ENCODE measurements at places on chromosomes 5 and 9.
A peak's percentile ranks its signal among the peaks of the same experiment; 100 is the strongest.

DNA sequence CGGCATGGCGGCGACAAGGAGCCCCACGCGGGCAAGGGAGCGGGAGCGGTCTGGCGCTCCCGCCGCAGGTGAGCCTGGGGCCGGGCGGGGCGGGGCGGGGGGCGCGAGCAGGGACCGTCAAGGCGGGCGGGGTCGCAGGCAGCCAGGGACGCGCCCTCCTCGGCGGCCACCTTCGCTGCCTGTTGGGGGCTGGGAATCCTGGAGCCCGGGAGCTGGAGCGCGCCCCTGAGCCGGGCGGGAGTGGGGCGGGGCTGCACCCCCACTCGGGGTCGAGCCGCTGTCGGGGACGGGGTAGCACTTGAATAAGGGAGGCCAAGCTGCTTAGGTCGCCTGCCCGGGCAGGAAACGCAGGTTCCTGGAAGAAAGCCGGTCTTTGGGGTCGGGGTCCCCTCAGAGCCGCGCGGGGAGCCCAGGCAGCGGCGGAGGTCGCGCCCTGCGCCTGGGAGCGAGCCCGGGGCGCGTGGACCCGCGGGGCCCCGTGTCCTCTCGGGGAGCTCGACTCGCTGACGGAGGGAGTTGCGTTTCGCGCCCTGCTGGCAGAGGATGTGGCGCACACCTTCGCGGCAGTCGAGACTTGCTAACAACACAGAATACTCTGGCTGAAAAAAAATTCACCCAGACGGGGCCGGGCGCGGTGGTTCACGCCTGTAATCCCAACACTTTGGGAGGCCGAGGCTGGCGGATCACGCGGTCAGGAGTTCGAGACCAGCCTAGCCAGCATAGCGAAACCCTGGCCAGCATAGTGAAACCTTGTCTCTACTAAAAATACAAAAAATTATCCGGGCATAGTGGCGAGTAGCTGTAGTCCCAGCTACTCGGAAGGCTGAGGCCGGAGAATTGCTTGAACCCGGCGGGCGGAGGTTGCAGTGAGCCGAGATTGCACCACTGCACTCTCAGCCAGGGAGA lies 552 bp downstream of the OTULINL start:
- DNase-seq, result peak; percentile 80

- DNase-seq, result no peak
These were observed 74.4 kb downstream of the GLIS3 start for GRCh38 chr9:4225291-4226028.

GRCh38 chr5:139204196-139204595 lies 6.0 kb upstream of the SIL1 start:
- DNase-seq, result no peak

DNA sequence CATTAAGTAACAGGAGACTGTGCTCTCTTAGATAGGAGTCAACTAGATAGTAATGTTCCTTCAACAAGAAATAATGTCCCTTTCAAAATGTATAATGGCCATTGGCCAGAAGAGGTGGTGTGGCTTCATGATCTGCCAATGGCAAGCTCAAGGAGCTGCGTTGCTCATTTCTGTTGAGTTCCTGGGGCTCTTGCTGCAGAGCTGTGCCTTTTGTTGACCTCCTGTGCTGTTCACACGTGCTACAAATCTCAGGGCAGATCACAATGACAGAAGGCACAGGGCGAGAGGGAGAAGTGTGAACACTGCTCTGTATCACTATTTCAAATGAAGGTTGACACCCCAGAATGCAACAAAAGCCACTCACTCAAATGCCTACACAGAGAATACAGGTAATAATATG lies 16.0 kb upstream of the TBC1D2 start:
- no peak for DNase-seq

GRCh38 chr9:132935026-132935425 lies 9.4 kb downstream of the TSC1 start:
- DNase-seq, result no peak

GRCh38 chr5:119996128-119996527 lies 366.8 kb downstream of the FAM170A start:
- no peak for DNase-seq

DNA sequence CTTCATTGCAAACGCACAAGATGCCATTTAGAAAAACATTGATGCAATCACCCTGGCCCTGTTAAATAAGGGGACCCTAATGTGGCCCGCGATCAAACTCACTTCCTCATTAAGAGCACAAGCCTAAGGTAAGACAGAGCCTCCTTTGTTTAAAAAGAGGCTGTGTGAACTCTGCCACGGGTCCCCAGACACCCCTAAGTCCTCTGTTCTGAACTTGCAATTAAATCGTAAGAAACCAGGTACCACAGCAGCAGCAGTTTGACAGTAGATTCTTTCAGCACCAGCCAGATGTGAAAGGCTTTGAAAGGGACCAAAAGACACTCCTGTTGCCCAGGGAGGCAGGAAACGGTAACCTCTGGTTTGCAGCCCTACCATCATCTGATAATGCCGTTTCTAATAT lies 346.3 kb downstream of the TMEM167A start:
- no peak for DNase-seq

DNA sequence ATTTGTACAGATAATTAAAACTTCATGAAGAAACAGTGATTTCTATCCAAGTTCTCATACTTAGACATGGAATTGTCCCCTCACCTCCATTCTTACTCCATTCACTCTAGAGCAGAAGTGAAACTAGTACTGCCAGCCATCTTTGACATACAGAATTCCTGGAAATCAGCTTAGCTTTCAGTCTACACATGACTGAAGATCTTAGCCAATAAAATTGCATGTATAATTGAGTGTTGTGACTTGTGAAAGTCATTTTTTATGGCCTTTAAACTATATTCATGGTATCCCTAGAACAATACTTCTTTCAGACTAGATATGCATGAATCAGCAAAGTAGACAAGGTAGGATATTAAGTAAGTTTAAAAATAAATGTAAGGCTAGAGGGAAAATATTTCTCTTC lies 705.2 kb upstream of the ZNF608 start:
- DNase-seq, result no peak

DNA sequence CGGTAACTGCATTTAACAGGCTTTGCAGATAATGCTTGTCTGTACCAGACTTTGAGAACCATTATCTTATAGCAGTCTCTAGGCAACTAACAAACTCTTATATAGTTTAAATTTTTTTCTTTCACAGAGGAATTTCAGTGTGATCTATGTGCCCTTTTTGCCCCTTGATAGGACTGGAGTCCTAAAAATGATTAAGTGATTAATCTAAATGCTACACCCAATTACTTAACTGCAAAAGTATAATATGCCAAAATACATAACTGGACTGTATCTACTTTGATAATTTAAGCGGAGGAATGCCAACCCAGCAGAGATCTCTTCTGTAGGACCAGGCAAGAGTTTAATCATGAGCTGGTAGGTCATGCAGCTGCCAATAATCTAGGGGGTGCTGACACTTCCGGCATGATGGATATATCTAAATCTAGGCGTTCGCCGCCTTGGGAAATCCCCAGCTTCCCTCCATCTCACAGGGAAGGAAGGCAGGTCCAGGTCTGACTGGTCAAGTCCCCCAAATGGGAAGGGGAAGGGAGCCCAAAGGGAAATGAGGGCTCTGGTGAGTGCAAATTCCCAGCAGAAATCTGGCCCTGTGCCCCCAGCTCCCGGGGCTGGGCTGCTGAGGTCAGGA lies 205.6 kb downstream of the GAPVD1 start:
- no peak for DNase-seq

- DNase-seq, result no peak
These were observed 98.4 kb upstream of the CAST start for GRCh38 chr5:96563816-96564215.

GRCh38 chr5:179747811-179748210 lies 15.2 kb downstream of the MAML1 start:
- no peak for DNase-seq

- DNase-seq, result no peak
These were observed 88.2 kb downstream of the LIFR start for GRCh38 chr5:38468202-38468673.

DNA sequence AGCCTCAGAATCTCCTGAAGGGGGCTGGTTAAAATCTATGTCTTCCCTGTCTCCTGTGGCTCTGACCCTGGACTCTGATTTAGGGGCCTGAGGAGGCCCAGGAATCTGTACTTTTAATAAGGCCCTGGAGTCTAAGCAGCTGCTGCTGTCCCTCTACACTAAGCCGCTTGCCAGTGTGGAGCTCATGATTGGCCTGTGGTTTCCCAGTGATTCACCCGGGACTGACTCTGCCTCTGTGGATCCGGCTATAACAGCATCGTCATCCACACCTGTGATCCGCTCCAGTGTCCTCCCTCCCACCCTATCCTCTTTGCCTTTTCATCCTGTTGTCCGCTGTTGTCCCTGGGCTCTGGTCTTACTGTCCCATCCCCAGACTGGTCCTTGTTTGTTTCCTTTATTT lies 3.7 kb downstream of the SLC31A2 start:
- DNase-seq, result no peak

- no peak for DNase-seq
These were observed 1.9 kb downstream of the RCL1 start for GRCh38 chr9:4794691-4795090.

DNA sequence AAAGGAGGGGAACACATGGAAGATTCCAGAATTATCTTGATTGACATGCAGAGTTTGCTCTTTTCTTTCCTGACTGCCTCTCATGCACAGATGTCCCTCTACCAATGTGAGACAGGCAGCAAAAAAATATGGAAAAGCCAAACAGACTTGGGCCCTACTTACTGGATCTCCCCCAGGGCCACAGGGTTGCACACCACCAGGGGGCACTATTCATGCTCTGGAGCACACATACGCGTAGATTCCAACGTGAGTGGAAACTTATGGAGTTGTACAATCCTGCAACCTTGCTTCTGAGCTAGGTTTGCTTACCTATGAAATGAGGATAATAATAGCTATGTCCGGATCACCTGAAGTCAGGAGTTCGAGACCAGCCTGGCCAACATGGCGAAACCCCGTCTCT lies 319.5 kb downstream of the ARHGEF28 start:
- DNase-seq, result peak; percentile 12

DNA sequence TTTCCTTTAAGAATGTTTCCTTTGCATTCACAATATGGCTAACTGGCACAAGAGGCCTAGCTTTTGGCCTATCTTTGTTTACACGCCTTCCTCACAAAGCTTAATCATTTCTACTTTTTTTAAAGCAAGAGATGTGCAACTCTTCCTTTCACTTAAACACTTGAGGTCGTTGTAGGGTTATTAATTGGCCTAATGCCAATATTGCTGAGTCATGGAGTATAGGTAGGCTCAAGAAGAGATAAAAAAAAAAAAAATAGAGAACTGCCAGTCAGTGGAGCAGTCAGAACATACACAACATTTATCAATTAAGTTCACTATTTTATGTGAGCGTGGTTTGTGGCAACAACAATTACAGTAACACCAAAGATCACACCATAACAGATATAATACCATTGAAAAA lies 5.9 kb downstream of the FKBP15 start:
- DNase-seq, result no peak

DNA sequence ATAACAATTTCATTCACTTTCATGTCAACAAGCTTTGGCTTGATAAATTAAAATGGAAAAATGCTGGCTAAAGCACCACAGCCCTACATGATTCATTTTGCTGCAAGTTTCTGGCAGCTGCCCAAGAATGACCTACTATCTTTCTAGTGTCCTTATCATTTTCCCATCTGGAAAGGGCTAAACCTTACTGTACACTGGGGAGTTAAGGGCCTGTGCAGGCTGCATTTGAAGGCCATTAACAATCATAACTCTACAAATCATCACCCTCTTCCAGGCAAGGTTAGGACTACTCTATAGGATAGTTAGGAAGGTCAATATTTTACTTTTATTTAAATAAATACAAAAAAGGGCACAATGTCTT lies 579.7 kb upstream of the ZNF608 start:
- no peak for DNase-seq

DNA sequence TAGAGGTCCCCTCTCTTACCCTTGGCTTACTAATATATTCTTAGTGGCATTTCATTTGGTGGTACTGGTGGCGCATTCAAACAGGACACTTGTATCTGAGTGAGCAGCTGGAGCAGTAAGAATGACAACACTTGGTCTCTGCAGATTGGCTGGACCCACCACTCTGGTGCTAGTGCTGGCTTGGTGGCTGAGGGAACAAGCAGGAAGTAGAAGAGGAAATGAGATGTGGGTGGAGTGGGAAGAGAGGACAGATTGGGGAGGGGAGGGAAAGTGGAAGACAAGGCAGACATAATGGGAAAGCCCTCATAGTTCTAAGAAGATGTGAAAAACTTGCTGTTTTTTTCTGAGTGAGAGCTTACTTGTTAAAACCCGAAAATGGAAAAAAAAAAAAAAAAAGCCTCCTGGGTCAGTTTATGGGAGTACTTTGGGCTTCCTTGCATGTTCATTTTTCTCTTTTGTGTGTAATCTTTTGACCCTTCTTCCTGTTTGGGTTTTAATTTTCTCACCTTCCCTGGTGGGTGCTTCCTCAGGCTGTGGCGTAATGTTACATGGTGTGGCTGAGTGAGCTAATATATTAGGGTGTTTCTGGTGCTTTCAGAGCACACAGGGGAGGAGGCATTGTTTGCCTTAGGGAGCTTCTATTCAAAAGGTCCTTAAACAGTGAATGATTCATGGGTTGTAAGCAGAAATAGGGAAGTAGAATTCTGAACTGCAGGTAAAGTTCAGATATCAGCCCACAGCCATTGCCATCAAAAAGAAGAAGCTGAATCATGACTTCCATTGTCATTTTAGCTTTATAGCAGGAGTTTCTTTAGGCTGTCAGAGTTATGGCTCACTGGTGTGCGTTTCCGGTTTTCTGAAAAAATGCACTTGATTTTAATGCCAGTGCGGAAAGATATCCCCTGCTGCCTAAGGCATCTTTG lies 52.3 kb downstream of the TLE4 start:
- no peak for DNase-seq

- no peak for DNase-seq
These were observed 638.8 kb upstream of the WWC1 start for GRCh38 chr5:167652690-167653089.

- no peak for DNase-seq
These were observed 50.4 kb upstream of the MTAP start for GRCh38 chr9:21751998-21752397.

DNA sequence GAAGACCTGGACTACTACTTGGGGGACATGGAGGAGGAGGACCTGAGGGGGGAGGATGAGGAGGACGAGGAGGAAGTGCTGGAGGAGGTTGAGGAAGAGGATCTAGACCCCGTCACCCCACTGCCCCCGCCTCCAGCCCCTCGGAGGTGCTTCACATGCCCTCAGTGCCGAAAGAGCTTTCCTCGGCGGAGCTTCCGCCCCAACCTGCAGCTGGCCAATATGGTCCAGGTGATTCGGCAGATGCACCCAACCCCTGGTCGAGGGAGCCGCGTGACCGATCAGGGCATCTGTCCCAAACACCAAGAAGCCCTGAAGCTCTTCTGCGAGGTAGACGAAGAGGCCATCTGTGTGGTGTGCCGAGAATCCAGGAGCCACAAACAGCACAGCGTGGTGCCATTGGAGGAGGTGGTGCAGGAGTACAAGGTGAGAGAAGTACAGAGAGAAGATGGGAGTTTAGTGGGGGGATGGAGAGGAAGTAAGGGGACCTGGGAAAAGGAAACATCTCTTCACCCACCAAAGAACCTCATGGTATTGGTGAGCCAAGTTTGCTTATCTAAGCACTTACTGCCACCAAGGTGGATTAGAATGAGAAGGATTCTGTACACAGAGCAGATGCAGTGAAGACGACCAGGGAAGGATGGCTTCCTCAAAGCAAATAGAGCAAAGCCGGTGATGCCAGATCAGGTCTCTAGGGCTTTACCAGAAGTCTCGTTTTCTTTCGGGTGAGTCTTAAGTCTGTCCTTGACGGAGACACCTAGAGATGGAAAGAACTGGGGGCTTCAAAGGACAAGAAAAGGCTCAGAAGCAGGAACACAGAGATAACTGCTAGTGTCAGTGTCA lies 1.5 kb downstream of the TRIM41 start:
- peak; percentile 43 for DNase-seq

- no peak for DNase-seq
These were observed 22.0 kb downstream of the RC3H2 start for GRCh38 chr9:122883125-122883524.

GRCh38 chr9:31736581-31737179 lies 647.8 kb upstream of the ACO1 start:
- no peak for DNase-seq
